Stimulated activated CD8-positive, alpha-beta memory T cell treated with anti-CD3 and anti-CD28 coated beads, Interleukin-4, amount 100 ng/mL, for 4 hours (primary cell): ENCODE measurements at places on chromosomes 7 and 10.

DNA sequence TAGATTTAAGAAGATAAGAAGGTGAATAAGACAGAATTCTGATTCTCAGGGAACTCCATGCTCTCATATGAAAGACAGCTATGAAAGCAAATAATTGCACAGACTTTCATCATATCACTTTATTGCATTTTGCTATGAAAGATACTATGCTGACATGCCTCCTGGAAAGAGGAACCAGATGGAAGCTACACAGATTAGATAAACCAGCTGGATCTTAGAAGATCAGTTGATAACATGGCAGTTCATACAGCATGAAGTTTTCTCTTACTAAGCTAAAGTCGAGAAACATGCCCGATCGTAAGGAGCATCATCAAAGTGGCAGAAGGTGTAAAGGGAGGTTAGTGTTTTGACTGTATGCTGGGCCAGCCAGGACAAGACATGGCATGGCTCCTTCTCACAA lies 112.5 kb upstream of the DPP6 start:
- DNase-seq, result no peak

DNA sequence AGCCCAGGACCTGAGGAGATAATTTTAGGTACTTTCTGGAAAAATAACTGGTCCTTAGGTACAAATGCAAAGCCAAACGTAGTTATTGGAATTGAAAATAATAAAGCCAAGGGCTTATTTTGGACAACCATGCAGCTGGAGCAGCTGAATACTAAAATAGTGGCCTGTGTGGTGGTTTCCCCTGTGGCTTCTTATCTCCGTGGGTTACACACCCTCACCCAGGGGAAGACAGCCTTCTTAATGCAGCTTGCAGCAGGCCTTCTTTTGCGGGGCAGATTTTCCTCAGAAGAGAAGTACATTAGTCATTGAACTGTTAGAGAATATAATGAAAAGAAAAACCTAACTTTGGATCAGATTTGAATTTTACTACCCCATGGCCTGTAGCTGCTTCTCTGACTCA lies 133.5 kb downstream of the ST7 start:
- DNase-seq, result no peak

- DNase-seq, result no peak
These were observed 283.9 kb downstream of the ACTR3B start for GRCh38 chr7:153043440-153043839.

GRCh38 chr10:113045147-113046055 lies 95.4 kb downstream of the TCF7L2 start:
- no peak for DNase-seq

DNA sequence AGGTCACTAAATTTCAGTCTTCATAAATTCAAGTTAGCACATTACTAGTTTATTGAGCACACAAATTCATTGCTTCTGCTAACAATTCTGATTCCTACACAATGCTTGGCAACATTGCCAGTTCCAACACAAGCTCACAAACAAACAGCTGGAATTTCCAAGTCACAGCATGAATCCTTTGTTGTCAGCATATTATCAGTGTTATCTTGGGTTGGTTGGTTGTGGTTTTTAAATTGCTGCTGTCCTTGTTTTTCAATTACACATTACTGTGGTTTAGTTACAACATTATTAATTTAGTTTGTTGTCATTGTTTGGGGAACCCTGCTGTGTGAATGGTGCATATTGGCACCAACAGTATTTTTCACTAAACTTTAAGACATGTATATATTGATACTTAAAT lies 86.0 kb upstream of the ARID5B start:
- DNase-seq, result no peak

DNA sequence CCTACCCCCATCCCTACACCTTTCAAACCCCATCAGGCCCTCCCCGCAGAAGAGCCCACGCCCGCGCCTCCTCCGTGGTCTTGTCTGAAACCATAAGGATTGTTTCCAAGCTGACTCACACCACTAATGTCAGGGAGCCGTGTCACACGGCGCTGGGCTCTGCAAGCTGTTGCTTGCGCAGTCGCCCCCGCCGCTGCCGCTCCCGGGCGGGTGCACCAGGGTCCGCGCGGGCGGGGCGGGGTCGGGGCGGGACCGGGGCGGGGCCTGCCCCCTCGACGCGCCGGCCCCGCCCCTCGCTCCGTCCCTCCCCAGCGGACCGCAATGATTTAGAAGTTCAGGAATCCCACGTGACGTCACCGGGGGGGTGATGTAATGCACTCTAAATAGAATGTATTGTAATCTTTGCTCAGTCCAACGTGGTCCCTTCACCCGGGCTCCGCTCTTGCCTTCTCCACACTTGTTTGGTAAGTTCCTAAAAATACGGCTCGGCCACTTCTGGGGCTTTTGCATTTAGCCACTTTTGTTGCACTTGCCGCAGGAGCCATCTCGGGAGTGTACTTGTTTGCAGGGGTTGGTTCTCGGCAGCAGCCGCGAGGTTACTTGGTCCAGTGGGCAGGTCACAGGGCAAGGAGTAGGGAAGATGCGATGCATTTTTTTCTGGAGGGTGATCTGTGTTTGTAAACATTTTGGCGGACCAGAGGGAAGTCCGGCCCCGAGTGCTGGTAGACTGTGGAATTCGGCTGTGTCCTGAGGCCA lies 3.2 kb upstream of the CREB5 start:
- DNase-seq, result peak; percentile 43

GRCh38 chr7:32200646-32201045 lies 130.4 kb upstream of the PDE1C start:
- no peak for DNase-seq
